ENCODE measurements at places on chromosomes 12 and 14. TPM values are rescaled to one million over a fixed set of nuclear protein-coding genes. Genes with fewer than 3 reads are reported as not detected.

DNA sequence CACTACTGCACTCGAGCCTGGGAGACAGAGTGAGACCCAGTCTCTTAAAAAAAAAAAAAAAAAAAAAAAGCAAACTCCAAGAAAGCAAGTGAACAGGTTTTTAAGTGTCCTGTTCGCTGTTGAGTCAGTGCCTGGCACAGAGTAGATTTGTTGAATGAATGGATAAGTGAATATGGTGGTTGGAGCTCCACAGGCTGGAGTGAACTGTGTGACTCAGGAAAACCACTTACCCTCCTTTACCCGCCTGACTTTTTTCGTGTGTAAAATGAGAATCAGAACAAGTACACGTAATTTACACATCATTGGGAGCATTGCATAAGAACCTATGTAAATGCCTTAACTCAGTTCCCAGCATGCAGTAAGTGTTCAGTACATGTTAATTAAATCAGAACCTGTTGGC lies 24.0 kb upstream of the ESRRB start:
- no peaks in the 10 kb centered on the region for H3K36me3 ChIP-seq
- no peak overlapping the region for H3K4me3 ChIP-seq
- no peak for DNase-seq

MMP19 gene
- total RNA-seq = not detected

MGP gene
- not detected for total RNA-seq

BIN2 gene
- 206 TPM for total RNA-seq

KITLG gene
- not detected for total RNA-seq
